ENCODE measurements at places on chromosomes 11 and 22. TPM values are rescaled to one million over a fixed set of nuclear protein-coding genes. Genes with fewer than 3 reads are reported as not detected.
A peak's percentile ranks its signal among the peaks of the same experiment; 100 is the strongest.

- DNase-seq, result no peak
Measured at GRCh38 chr22:34877506-34877905, 188.5 kb upstream of the ISX start.

- no peak for DNase-seq
Measured at GRCh38 chr22:41249442-41249841, 8.7 kb upstream of the CHADL start.

DNA sequence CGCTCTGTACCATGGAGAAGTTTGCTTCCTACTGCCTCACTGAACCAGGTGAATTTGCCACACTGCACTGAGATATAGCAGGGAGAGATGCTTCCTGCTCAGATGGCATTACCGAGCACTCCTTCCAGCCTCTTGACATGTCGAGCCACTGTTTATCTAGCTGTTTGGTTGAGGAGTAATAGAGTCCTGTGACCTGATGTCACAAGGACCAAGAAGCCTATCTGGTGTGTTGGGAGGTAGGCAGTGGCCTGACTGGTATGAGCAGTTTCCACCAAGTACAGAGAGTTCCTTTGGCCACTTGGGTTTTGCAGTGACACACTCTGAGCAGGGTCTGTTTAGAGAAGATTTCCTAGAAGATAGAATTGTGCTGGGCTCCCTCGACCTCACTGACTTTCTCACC lies 5.2 kb downstream of the ACAD8 start:
- DNase-seq, result no peak

GRCh38 chr22:27416511-27417420 lies 384.8 kb downstream of the MN1 start:
- DNase-seq, result no peak

GRCh38 chr11:17197431-17197898 lies 10.3 kb downstream of the PIK3C2A start:
- DNase-seq, result no peak

- DNase-seq, result no peak
Measured at GRCh38 chr22:37357446-37358075, 69.7 kb downstream of the ELFN2 start.

DNA sequence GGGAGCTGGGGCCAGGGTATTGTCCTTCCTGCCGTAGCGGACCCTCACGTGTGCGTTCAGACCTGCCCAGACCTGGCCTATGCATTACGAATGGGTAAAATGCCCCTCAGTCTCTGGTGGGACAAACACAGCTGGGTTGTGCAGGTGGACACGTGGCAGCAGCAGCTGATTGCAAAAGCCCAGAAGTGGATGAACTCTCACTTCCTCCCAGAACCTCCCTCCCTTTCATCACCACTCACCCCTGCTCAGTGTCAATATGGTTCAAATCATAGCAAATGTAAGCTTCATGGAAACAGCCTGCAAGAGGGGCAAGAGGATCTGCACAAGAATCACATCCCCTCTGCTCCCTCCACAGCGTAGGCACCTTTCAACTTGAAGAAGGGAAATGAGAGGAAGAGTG lies 352.1 kb downstream of the OPCML start:
- no peak for DNase-seq

DNA sequence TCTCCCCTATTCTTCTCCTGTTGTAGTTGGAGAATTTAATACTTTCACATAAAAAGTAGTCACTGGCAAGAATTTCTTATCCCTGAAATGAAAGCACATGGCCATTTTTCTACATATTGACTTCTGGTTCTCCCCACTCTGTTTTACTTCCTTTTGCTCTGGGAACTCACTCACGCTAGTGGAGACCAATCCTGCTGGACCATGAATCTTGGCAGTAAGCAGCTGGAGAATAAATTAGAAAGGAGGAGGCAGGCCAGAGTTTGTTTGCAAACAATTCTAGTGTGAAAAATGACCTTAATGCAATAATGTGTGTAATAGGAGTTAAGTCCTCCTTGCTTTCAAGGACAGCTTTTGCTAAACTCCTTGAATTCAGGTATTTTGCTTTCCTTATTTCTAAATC lies 412.3 kb upstream of the CHORDC1 start:
- no peak for DNase-seq

DNA sequence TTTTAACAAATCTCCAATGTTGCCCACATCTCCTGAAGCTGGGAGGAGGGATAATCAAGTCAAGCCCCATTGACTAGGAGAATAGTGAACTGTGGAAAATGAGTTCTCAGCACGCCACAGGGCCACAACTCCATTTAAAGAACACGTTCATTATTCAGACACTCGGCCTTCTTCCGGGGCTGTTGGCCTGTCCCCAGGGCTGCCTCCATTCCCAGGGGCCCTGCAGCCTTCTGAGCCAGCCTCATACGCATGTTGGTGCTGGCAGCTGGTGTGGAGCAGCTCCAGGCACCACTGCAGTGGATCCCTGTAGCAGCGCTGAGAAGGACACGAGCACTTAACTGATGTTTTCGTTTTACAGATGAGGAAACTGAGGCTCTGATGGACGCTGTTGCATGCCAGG lies 87.5 kb upstream of the RCN1 start:
- DNase-seq, result no peak

DNA sequence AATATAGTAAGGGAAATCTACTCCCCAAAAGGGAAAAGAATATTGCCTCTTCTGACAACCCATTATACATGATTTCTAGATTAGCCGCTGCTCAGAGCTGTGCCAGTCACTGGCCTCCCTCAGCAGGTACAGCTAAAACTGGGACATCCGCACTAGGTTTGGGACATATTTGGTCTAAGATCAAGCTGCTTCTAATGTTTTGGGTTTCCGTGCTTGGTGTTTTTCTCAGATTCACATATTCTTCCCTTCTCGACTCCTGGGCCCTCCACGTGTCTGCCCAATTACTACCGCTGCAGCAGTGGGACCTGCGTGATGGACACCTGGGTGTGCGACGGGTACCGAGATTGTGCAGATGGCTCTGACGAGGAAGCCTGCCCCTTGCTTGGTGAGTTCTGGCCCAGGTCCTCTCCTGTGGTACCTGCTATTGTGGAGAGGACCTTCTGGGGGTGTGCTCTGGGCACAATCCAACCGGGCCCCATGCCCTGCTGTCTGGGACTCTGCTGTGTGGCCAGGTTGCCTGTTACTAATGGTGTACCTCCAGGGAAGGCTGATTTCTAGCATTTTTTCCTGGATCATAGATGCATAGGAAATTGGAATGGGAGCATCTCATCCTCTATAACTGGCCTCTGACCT lies 138.1 kb upstream of the SORL1-AS1 start:
- DNase-seq, result no peak

- DNase-seq, result no peak
Measured at GRCh38 chr11:67483831-67484665, 1.2 kb downstream of the AIP start.

DNA sequence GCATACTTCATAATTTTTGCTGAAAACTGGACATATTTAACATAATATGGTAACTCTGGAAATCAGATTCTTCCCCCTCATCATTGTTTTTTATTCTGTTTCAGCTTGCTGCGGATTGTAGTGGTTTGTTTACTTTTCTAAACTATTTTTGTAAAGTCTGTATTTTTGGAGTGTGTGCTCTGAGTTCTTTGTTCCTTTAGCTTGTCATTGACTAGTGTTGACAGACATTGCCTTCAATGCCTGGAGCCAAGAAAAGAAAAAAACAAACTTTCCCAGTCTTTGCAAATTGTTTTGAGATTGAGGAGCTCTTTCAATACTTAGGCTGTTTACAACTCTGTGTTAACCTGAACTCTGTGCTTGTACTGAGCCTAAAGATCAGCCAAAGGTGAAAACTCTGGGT lies 137.3 kb upstream of the CEP126 start:
- DNase-seq, result no peak

- DNase-seq, result no peak
Measured at GRCh38 chr11:130197386-130198035, 37.9 kb downstream of the ST14 start.

DNA sequence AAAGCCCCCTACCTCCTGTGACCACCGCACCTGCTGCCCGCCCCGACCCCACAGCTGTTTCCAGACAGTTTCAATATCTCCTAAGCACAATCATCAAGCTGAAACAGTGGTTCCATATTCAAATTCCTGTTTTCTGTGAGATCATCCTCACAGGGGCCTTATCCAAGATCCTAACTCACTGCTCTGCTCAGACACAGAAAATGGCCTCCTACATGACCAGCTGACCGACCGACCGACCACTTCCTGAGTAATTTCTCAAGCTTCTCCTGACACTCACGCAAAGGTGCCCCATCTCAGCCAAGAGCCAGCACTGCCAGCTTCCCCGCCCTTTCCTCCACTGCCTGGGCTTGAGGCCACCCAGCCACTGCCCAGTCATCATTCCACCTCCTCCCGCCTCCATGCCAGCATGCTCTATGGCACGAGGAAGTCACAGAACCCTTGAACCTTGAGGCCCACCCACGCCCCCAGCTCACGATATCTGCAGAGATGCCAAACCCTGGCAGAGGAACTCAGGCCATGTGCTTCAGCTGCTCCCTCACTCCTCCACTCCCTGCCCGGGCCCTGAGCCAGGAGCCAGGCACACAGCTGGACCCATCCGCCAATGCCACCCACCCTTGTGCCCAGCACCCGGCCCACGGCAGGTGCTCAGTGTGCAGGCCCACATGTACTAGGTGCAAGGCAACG lies 14.0 kb downstream of the KIAA0930 start:
- peak; percentile 85 for DNase-seq

GRCh38 chr22:46537225-46537945 lies at the start of gene CELSR1:
Gene CELSR1, minus strand, starts transcription at chr22:46537620. Its CDS starts 450 bp downstream, at chr22:46537170.
- peak; percentile 89 for DNase-seq

- no peak for DNase-seq
Measured at GRCh38 chr22:38171927-38172831, 9.5 kb downstream of the PLA2G6 start.

- no peak for DNase-seq
Measured at GRCh38 chr11:1916132-1916985, 3.1 kb upstream of the TNNT3 start.

DNA sequence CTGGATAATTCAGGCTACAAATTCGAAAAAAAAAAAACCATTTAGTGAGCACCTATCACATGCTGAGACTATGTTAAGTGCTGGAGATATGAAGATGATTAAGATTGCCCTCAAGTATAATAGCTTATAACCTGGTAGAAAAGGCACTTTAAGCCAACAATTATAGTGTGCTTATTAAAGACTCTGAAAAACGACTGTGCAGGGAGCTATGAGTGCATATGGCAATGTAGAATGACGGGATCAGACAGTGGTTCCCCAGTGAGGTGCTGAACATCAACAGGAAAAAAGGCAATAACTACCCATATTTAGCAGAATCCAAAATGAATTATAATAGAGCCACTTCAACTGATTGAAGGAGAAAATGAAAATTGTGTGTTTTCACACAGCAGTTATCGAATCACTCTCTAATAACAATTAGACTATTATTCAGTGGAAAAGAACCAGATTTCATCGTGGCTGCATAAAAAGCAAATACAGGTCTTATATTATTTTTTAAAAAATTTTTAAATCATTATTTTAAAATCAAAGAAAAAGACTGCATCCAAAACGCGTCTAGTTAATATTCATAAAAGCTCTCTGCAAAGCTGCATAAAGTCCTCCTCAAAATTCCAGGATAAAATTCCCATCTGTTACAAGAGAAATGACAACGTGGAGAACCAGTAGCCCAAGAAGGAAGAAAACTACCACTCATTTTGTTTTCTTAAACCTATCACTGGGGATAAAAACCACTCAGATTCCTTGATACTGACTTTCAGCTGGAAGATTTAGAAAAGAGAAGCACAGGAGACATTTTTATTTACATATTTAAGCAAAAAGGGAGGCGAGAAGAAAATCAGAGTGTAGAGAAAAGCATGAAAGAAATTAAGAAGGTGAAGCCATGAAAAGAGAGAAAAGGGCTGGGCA lies 1.1 kb downstream of the MTMR2 start:
- no peak for DNase-seq

OSM gene
- total RNA-seq, result 1.1 TPM

FAM83F gene
- total RNA-seq, result 1.4 TPM

CCDC179 gene
- not detected for total RNA-seq

SYT8 gene
- total RNA-seq, result 18.5 TPM

RAC2 gene
- 111 TPM for total RNA-seq

UPK2 gene
- not detected for total RNA-seq

ZNRF3 gene
- total RNA-seq, result 11.3 TPM

KCNE3 gene
- 34.9 TPM for total RNA-seq

TOLLIP gene
- 68.4 TPM for total RNA-seq

GRK3 gene
- 34.3 TPM for total RNA-seq

TUBA8 gene
- total RNA-seq, result 1.3 TPM
